ENCODE measurements at places on chromosomes 7 and 10. TPM values are rescaled to one million over a fixed set of nuclear protein-coding genes. Genes with fewer than 3 reads are reported as not detected.
A peak's percentile ranks its signal among the peaks of the same experiment; 100 is the strongest.

LANCL2 gene
- total RNA-seq, result 18.3 TPM

DNA sequence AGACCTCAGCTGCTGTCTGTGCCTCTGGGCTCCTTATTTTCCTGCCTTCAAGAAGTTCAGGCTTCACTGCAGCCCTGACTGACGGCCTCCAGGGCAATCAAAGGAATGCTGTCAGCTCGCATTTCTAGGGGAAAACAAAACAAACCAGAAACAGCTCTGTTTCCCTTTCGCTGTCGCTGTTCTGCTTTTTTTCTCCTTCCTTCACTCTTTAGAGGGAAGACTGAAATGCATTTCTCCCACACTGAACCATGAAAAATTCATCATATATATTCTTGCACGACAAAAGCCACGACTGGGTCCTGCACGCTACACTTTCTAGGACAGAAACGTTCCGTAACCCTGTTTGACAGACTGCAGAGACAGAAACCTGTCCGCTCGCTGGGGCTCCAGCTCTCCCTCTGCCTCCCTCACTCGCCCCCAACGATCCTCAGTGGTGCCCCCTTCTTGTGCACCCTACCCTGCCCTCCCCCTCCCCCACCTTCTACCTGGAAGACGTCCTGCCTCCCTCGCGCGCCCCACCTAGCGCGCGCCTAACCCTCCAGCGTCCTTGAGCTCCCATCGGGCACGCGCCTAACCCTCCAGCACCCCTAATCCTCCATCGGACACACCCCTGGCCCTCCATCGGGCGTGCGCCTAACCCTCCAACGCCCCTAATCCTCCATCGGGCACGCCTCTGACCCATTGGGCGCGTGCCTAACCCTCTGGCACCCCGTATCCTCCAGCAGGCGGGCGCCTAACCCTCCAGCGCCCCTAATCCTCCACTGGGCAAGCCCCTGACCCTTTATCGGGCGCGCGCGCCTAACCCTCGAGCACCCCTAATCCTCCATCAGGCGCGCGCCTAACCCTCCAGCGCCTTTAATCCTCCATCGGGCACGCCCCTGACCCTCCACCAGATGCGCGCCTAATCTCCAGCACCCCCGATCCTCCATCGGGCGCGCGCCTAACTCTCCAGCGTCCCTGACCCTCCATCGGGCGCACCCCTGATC is 37.1 kb downstream of the SVOPL start:
- peak overlapping the region; percentile 43 for H3K27ac ChIP-seq
- peak overlapping the region; percentile 58 for H3K4me3 ChIP-seq
- DNase-seq, result peak; percentile 91
- no peaks in the 10 kb centered on the region for H3K4me1 ChIP-seq

- no peaks in the 10 kb centered on the region for H3K4me1 ChIP-seq
- H3K36me3 ChIP-seq, result no peaks in the 10 kb centered on the region
- H3K27ac ChIP-seq, result no peak overlapping the region
Observed at GRCh38 chr10:31063841-31064240, 32.2 kb upstream of the ZNF438 start.

DNA sequence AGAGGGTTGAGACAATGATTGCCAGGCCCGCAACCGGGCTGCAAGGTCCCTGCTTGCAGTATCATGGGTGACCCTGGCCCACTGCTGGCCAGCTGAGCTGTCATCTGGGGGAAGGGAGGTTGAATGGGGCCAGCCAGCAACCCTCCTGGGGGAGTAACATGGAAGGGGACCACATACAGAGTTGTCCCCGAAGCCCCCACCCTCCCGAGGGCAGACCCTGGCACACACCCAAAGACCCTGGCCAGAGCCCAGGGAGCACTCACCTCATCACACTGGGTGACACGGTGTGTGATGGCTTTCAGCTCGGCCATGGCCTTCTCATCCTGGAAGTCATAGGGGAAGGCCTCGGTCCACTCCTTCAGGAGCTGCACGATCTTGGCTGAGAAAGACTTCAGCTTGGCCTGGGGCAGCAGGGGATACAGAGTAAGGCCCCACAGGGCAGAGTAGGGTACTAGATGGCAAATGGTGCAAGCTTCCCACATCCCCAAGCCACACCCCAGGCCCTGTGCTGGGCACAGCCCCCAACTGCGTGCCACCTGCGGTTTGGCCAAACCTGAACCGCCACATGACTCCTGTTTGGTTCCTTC is 63.4 kb downstream of the CSGALNACT2 start:
- no peaks in the 10 kb centered on the region for H3K27me3 ChIP-seq
- no peak overlapping the region for H3K27ac ChIP-seq
- no peaks in the 10 kb centered on the region for H3K36me3 ChIP-seq
- H3K4me1 ChIP-seq, result peaks cover 5% of the 10 kb centered on the region

DNA sequence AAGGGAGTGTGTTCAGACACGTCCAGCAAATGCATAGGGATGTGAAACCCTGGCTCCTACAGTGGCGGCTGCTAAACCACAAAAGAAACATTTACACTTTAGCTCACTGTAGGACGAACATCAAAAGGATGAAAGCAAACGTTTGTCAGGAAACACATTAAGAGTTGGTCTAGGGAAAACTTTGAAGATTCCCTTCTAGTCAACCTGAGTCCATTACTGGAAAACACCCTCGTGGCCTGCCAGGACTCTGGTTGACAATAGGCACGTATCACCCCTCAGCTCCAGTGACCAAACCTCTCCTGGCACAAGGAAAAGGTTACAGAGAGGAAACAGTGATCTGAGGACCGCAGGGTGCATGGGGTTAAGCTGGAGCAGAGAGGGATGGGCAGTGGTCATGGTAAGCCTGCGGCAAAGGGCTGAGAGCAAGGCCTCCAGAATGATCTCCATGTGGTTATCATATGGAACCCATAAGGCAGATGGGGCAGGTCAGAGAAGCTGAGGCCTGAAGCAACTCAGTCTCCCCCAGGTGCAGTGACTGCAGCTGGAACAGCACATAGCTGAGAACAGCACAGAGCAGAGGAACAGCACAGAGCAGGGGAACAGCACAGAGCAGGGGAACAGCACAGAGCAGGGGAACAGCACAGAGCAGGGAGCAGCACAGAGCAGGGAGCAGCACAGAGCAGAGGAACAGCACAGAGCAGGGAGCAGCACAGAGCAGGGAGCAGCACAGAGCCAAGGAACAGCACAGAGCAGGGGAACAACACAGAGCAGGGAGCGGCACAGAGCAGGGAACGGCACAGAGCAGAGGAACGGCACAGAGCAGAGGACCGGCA is 49.9 kb downstream of the CHST15 start:
- H3K4me3 ChIP-seq, result no peak overlapping the region
- no peak overlapping the region for H3K27ac ChIP-seq
- no peaks in the 10 kb centered on the region for H3K36me3 ChIP-seq
- no peaks in the 10 kb centered on the region for H3K4me1 ChIP-seq

DNA sequence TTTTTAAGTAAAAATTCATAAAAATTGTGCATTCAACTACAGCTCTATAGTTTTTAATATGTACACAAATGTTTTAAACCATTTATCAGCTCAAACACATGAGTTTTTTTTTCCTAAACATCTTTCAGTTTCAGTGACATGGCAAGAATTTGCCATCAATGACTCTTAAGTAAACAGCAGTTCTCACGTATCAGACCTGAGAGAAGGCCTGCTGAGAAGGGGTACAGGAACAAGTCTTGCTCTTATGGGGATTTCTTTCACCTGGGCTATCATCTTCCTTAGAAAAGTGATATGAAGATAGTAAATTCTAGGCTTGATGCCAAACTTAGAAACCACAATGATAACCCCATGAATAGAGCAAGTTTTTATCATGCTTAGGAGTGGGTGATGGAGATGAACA is 467.8 kb downstream of the ARL4A start:
- H3K27ac ChIP-seq, result no peak overlapping the region
- no peak overlapping the region for H3K4me3 ChIP-seq
- no peaks in the 10 kb centered on the region for H3K4me1 ChIP-seq
- H3K27me3 ChIP-seq, result no peaks in the 10 kb centered on the region
- no peak for DNase-seq
- no peaks in the 10 kb centered on the region for H3K36me3 ChIP-seq

GRCh38 chr10:23886355-23886754 is 322.6 kb upstream of the KIAA1217 start:
- no peak overlapping the region for H3K27ac ChIP-seq
- no peaks in the 10 kb centered on the region for H3K27me3 ChIP-seq
- no peaks in the 10 kb centered on the region for H3K4me1 ChIP-seq
- H3K4me3 ChIP-seq, result no peak overlapping the region

GRCh38 chr7:92833766-92834506 is 2.4 kb downstream of the CDK6 start:
- peak overlapping the region; percentile 93 for H3K4me3 ChIP-seq
- DNase-seq, result peak; percentile 92
- no peaks in the 10 kb centered on the region for H3K36me3 ChIP-seq
- no peaks in the 10 kb centered on the region for H3K4me1 ChIP-seq
- H3K27ac ChIP-seq, result peak overlapping the region; percentile 94
- H3K27me3 ChIP-seq, result no peaks in the 10 kb centered on the region

DNA sequence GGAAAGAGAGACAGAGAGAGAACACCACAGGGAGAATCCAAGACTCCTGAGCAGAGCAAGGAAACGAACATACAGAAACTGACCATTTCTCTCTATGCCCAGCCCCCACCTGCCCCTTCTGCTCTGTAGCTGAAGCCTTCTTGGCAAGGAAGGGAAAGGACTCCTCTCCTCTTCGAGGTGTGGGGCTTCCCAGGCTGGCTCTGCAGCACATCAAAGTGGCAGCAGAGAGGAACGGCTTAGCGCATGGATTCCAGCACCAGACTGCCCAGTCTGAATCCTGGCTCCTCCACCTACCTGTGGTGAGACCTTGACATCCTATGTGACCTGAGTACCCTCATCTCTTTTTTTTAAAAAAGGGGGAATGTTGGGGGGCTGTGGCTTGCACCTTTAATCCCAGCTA is 69.4 kb downstream of the SH3PXD2A start:
- no peaks in the 10 kb centered on the region for H3K36me3 ChIP-seq
- no peak overlapping the region for H3K27ac ChIP-seq
- no peak for DNase-seq
- no peak overlapping the region for H3K4me3 ChIP-seq

GRCh38 chr7:2896131-2896530 is 52.0 kb upstream of the GNA12 start:
- no peaks in the 10 kb centered on the region for H3K4me1 ChIP-seq
- no peak for DNase-seq
- no peak overlapping the region for H3K27ac ChIP-seq
- no peaks in the 10 kb centered on the region for H3K36me3 ChIP-seq
- no peak overlapping the region for H3K4me3 ChIP-seq
